ENCODE measurements at places on chromosomes 4 and X. TPM values are rescaled to one million over a fixed set of nuclear protein-coding genes. Genes with fewer than 3 reads are reported as not detected.

The WNK3 gene
- polyA plus RNA-seq, result 0.14 TPM

The ADH1A gene
- polyA plus RNA-seq, result not detected

The TCEAL6 gene
- not detected for polyA plus RNA-seq

The CTAG2 gene
- not detected for polyA plus RNA-seq

The PDE5A gene
- polyA plus RNA-seq, result 6.2 TPM

The OCRL gene
- 8.6 TPM for polyA plus RNA-seq

The SLC16A2 gene
- polyA plus RNA-seq, result 2.1 TPM

The ALB gene
- 0.07 TPM for polyA plus RNA-seq

The DACH2 gene
- polyA plus RNA-seq, result not detected

The CPE gene
- 6.6 TPM for polyA plus RNA-seq

The GABRB1 gene
- not detected for polyA plus RNA-seq

The PITX2 gene
- not detected for polyA plus RNA-seq

The SSX2 gene
- not detected for polyA plus RNA-seq

The MAGEC3 gene
- polyA plus RNA-seq, result not detected

The FAT4 gene
- 1.1 TPM for polyA plus RNA-seq

The DDX53 gene
- not detected for polyA plus RNA-seq

The FREM3 gene
- polyA plus RNA-seq, result under 0.01 TPM
